ENCODE measurements at places on chromosomes 1 and 21. TPM values are rescaled to one million over a fixed set of nuclear protein-coding genes. Genes with fewer than 3 reads are reported as not detected.

DNA sequence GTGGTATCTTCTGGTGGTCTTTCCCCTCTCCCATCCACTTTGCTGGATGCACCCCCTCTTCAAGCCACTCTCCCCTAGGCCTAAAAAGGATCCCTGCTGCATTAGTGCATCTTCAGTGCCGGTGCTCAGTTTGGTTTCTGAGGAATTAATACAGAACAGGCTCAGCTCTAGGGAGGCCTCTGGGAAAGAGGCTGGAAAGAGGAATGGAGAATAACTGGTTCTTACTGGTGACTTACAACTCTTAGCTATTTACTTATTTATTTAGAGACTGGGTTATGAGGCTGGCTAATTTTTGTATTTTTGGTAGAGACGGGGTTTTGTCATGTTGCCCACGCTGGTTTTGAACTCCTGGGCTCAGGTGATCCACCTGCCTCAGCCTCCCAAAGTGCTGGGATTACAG, 19.0 kb downstream of the MFN2 start:
- DNase-seq: no peak
- peaks cover 43% of the 10 kb centered on the region for H3K36me3 ChIP-seq
- H3K27me3 ChIP-seq: no peaks in the 10 kb centered on the region
- H3K4me3 ChIP-seq: no peak overlapping the region

GRCh38 chr1:54153535-54154439, 987 bp upstream of the CDCP2 start:
- H3K4me3 ChIP-seq: no peak overlapping the region
- H3K27ac ChIP-seq: no peak overlapping the region
- no peaks in the 10 kb centered on the region for H3K4me1 ChIP-seq
- DNase-seq: peak; percentile 64
- H3K36me3 ChIP-seq: no peaks in the 10 kb centered on the region

GRCh38 chr1:31407029-31407626, 5.9 kb upstream of the SERINC2 start:
- H3K4me3 ChIP-seq: no peak overlapping the region
- no peak overlapping the region for H3K27ac ChIP-seq

DNA sequence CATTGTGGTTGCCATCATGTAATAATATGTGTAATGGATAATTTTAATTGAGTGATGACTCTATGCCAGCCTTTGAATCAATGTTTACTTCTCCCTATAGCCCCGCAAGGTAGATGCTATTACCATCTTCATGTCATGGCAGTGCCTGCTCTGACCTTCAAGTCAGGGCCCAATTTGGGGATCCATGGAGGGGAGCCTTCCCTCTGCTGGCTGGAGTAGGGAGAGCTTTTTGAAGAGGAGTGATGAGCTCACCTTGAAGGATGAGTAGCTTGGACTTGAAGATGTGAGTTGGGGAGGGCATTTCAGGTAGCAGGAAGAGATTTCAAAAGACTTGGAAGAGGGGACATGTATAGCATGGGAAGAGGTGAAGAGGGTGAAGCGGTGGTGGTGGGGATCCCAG, 189.2 kb downstream of the FOXD2 start:
- H3K27ac ChIP-seq: no peak overlapping the region
- no peaks in the 10 kb centered on the region for H3K27me3 ChIP-seq
- no peak overlapping the region for H3K4me3 ChIP-seq
- no peaks in the 10 kb centered on the region for H3K36me3 ChIP-seq
- no peaks in the 10 kb centered on the region for H3K4me1 ChIP-seq

DNA sequence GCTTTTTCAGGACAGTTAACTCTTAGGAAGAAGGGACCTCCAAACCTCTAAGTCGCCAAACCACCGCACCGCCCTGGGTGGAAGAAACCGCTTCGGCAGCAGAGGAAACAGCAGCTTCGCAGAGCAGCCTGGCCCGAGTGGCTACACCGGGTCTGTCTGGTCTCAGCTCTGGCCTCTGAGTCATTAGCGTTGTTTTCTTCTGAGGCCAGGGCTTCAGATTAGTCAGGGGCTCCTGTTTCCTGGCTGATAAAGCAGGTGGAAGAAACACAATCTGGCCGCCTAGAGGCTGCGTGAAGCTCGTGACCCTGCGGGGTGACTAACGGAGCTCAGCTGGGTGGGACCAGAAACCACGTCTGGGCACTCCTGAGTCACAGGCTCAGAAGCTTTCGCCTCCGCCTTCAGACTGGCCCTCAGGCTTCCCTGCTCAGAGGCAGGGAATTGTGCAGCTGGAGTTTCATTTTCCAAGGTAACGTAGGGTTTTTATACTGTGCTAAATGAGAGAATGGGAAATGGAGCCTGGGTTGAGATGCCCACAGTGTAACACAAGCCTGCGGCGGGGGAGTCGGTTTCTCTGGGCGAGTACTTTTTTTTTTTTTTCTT, 44.9 kb downstream of the CHAF1B start:
- DNase-seq: peak; percentile 79
- H3K27ac ChIP-seq: no peak overlapping the region
- H3K4me3 ChIP-seq: no peak overlapping the region
- no peaks in the 10 kb centered on the region for H3K27me3 ChIP-seq

- no peaks in the 10 kb centered on the region for H3K27me3 ChIP-seq
- no peaks in the 10 kb centered on the region for H3K4me1 ChIP-seq
- no peak overlapping the region for H3K4me3 ChIP-seq
- 0 out of 2 replicates have a peak, but pooled peaks cover 2% of the 10 kb centered on the region for H3K36me3 ChIP-seq
- H3K27ac ChIP-seq: no peak overlapping the region
- no peak for DNase-seq
Measured at GRCh38 chr1:232423591-232423990, 206.3 kb downstream of the SIPA1L2 start.

DNA sequence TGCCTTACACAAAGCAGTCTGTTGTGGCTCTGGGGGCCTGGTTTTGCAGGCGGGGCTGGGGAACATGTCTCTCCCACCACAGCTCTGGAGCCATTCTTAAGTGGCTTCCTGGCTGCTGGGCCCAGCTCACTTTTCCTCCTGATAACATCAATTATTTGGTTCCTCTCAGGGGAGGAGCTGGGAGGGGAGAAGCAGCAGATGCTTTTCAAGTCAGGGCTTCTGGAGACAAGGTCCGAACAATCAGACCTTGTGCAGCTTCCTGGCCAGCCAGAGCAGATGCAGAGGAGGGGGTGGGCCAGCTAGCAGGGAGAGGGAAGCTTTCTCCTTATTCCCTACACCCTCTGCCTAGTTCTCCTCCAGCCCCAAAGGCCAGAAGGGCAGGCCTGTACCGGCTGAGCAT, 3.7 kb upstream of the PAQR6 start:
- H3K4me1 ChIP-seq: peaks cover 15% of the 10 kb centered on the region
- no peak overlapping the region for H3K27ac ChIP-seq
- peaks cover 23% of the 10 kb centered on the region for H3K36me3 ChIP-seq
- DNase-seq: no peak
- H3K4me3 ChIP-seq: no peak overlapping the region

GRCh38 chr1:20964540-20965484, 177.7 kb upstream of the HP1BP3 start:
- H3K27me3 ChIP-seq: no peaks in the 10 kb centered on the region
- H3K36me3 ChIP-seq: peaks cover 9% of the 10 kb centered on the region
- H3K4me3 ChIP-seq: no peak overlapping the region
- DNase-seq: peak; percentile 29
- no peak overlapping the region for H3K27ac ChIP-seq
- peaks cover 19% of the 10 kb centered on the region for H3K4me1 ChIP-seq

GRCh38 chr1:235397733-235398132, 30.5 kb downstream of the TBCE start:
- no peak for DNase-seq
- H3K27me3 ChIP-seq: no peaks in the 10 kb centered on the region
- no peaks in the 10 kb centered on the region for H3K36me3 ChIP-seq

DNA sequence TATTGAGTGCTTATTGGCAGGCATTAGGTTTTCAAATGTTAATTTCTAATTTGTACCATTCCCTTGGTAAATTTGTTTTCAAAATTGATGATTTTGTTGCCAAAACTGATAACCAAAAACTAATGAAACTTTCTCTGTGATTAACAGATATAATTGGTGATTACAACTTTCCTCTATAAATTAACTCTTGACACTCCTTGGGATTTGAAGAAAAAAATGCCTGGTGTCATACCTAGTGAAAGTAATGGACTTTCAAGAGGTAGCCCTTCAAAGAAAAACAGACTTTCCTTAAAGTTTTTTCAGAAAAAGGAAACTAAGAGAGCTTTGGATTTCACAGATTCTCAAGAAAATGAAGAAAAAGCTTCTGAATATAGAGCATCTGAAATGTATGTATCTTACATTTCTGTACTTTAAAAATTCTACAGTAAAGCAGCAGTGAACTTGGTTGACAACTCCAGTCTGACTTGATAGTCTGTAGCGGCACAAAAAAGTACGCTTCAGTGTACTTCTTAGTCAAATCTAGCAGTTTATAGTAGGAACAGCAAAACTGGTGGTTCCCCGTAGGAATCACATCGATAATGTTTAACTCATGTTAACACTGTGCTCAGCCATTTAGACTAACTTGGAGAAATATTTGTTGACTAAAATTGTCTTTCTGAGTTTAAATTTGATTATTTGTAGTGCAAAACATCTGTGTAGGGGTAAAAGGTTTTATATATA, 3.0 kb downstream of the USP1 start:
- H3K4me1 ChIP-seq: peaks cover 16% of the 10 kb centered on the region
- peaks cover 20% of the 10 kb centered on the region for H3K36me3 ChIP-seq
- peak overlapping the region; percentile 8 for H3K4me3 ChIP-seq

GRCh38 chr1:229409616-229410369, 24.1 kb downstream of the ACTA1 start:
- no peaks in the 10 kb centered on the region for H3K36me3 ChIP-seq
- peaks cover 67% of the 10 kb centered on the region for H3K27me3 ChIP-seq
- H3K4me3 ChIP-seq: no peak overlapping the region
- H3K4me1 ChIP-seq: peaks cover 52% of the 10 kb centered on the region
- no peak overlapping the region for H3K27ac ChIP-seq

- DNase-seq: no peak
- no peaks in the 10 kb centered on the region for H3K27me3 ChIP-seq
- no peak overlapping the region for H3K4me3 ChIP-seq
- H3K36me3 ChIP-seq: no peaks in the 10 kb centered on the region
- H3K4me1 ChIP-seq: no peaks in the 10 kb centered on the region
- H3K27ac ChIP-seq: no peak overlapping the region
Measured at GRCh38 chr1:24886241-24886640, 43.8 kb downstream of the RUNX3 start.

- no peaks in the 10 kb centered on the region for H3K4me1 ChIP-seq
- no peaks in the 10 kb centered on the region for H3K27me3 ChIP-seq
- H3K27ac ChIP-seq: no peak overlapping the region
- peak; percentile 4 for DNase-seq
- no peak overlapping the region for H3K4me3 ChIP-seq
Measured at GRCh38 chr1:19940486-19941205, 17.2 kb upstream of the PLA2G2E start.

GRCh38 chr1:245915406-245915805, 591.7 kb downstream of the SMYD3 start:
- no peak overlapping the region for H3K4me3 ChIP-seq
- H3K4me1 ChIP-seq: no peaks in the 10 kb centered on the region
- no peak overlapping the region for H3K27ac ChIP-seq
- H3K27me3 ChIP-seq: no peaks in the 10 kb centered on the region

GRCh38 chr1:170126696-170127095, 19.1 kb upstream of the NTMT2 start:
- no peaks in the 10 kb centered on the region for H3K36me3 ChIP-seq
- peak; percentile 70 for DNase-seq
- no peak overlapping the region for H3K4me3 ChIP-seq
- no peaks in the 10 kb centered on the region for H3K27me3 ChIP-seq

DNA sequence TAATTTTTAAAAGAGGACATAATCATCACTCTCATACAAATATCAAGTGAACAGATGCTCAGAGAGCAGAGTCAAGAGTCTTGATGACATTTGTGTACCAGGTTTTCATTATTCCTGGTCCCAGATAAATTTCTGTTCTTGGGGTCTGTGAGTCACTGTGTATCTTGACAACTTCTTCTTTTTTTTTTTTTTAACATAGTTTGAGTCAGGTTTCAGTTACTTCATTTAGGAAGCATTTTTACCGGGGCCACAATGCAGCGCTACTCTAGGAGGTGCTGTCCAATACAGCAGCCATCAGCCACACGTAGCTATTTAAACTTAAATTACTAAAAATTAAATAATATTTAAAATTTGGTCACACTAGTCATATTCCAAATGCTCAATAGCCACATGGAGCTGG, 188.1 kb upstream of the SAMSN1 start:
- DNase-seq: no peak
- no peak overlapping the region for H3K4me3 ChIP-seq
- no peaks in the 10 kb centered on the region for H3K27me3 ChIP-seq

DNA sequence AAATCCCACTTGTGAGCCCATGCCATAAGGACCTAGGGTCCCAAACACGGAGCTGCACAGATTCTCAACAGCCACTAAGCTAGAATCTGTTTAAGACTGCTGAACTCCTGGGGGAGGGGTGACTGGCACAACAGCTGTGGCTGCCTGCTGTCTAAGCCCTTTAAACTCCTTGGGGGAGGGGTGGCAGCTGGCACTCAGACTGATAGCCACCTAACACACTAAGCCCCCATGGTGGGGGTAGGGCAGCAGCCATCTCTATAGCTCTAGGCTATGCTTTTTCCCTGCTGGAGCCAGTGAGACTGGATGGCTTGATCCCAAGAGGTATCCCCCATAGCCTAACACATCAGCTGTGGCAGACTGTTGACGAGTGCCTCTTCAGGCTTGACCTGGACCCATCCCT, 73.3 kb upstream of the FMO3 start:
- H3K4me3 ChIP-seq: no peak overlapping the region
- no peaks in the 10 kb centered on the region for H3K4me1 ChIP-seq
- H3K36me3 ChIP-seq: no peaks in the 10 kb centered on the region

DNA sequence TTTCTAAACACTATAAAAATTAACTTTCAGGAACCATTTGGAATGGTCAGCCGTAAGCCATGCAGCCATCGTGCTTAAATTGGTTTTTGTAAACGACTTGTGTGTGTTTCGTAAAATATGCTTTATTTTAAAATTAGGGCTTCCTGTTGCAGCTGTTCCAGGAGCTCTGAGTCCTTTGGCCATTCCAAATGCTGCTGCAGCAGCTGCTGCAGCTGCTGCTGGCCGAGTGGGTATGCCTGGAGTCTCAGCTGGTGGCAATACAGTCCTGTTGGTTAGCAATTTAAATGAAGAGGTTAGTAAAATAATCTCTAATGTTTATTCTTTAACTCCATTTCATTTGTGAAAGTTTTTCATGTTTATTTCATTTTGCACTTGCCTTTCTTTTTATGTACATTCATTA, 83.1 kb downstream of the PTBP2 start:
- H3K4me3 ChIP-seq: no peak overlapping the region
- 0 out of 2 replicates have a peak overlapping the region, but pooled peaks have one; percentile 2 for H3K27ac ChIP-seq
- H3K4me1 ChIP-seq: peaks cover 17% of the 10 kb centered on the region
- peaks cover 20% of the 10 kb centered on the region for H3K36me3 ChIP-seq
- no peaks in the 10 kb centered on the region for H3K27me3 ChIP-seq
- DNase-seq: peak; percentile 34

Gene OR2L5
- not detected for total RNA-seq

Gene SHISAL2A
- not detected for total RNA-seq

Gene TSPEAR
- 0.35 TPM for total RNA-seq

Gene OR2T11
- total RNA-seq: not detected

Gene ADAMTS1
- 15.4 TPM for total RNA-seq

Gene SLC25A34
- total RNA-seq: 3.5 TPM

Gene CELA3B
- not detected for total RNA-seq

Gene SLC26A9
- not detected for total RNA-seq

Gene KRTAP13-4
- not detected for total RNA-seq

Gene OPRD1
- 3.6 TPM for total RNA-seq

Gene SHISA4
- total RNA-seq: 9.2 TPM

Gene TBX15
- total RNA-seq: not detected

Gene TAS1R1
- not detected for total RNA-seq

Gene VASH2
- total RNA-seq: 305 TPM

Gene TRAF3IP3
- not detected for total RNA-seq

All from GM23338 (cell line).